ENCODE measurements at places on chromosomes 6 and 20.

GRCh38 chr6:106666282-106667021, 37.1 kb downstream of the QRSL1 start:
- DNase-seq, result no peak

DNA sequence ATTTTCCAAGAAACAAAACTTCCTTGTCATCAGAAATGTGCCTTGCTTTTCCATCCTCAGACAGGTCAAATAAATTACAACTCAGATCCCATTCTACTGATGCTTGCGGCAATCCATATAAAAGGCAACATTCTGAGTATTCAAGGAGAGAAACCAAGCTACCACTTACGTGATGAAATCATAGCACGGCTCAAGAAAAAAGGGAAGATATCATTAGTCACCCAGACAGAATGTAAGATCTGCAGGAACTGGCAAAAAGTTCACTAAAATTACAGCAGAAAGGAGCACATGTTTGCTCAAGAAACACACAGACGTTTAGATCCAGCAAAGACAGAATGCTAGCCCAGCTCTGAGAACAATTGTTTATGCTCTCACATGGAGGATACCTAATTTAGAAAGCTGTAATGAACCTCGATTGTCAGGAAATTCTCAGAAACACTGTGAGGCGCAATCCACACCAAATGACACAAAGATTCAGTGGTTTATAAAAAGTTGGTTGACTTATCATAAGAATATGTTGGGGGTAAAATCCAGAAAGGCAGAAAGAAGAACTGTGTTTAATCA, 304.2 kb downstream of the ADGRG6 start:
- DNase-seq, result peak; percentile 2

DNA sequence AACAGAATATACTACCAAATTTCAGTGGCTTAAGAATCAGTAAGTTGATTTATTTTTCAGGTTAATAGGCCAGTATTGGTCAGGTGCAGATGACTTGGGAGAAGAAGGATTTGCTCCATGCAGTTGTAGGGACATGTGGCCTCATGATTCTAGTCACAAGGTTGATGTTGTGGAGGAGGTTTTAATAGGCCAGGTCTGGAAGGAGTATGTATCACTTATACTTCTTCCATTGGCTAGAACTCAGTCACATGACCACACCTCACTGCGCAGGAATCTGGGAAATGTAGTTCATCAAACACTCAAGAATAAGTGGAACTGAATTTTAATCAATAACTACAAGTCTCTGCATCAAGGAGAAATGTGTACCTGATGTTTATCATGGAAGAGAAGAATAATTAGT, 281.5 kb upstream of the QKI start:
- no peak for DNase-seq

DNA sequence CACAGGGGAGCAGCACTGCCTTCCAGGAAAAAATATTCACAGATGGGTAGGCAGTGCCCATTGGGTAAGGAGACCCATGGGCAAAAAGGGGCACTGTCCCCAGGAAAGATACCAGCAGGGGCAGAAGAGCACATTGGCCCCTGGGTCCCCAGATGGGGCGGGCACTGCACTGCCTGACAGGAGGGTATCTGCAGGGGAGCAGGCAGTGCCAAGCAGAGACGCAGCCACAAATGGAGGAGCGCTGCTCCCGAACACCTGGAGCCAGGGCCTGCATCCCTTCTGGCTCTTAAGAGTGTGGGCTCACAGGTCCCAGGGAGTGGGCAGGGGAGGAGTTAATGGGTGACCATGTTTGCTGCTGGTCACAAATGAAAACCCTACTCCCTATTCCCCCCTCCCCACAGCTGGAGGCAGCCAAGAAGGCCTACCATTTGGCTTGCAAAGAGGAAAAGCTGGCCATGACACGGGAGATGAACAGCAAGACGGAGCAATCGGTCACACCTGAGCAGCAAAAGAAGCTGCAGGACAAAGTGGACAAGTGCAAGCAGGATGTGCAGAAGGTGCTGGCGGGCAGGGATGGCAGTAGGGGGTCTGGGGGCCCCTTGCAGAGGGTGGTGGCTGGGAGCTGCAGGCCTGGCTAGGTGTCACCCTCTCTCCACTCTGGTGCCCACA, 27.0 kb downstream of the SPDEF start:
- no peak for DNase-seq

- no peak for DNase-seq
Observed at GRCh38 chr6:27775796-27776184, 136.4 kb downstream of the OR2B2 start.

- no peak for DNase-seq
Observed at GRCh38 chr20:36541768-36542488, 609 bp downstream of the MYL9 start.

DNA sequence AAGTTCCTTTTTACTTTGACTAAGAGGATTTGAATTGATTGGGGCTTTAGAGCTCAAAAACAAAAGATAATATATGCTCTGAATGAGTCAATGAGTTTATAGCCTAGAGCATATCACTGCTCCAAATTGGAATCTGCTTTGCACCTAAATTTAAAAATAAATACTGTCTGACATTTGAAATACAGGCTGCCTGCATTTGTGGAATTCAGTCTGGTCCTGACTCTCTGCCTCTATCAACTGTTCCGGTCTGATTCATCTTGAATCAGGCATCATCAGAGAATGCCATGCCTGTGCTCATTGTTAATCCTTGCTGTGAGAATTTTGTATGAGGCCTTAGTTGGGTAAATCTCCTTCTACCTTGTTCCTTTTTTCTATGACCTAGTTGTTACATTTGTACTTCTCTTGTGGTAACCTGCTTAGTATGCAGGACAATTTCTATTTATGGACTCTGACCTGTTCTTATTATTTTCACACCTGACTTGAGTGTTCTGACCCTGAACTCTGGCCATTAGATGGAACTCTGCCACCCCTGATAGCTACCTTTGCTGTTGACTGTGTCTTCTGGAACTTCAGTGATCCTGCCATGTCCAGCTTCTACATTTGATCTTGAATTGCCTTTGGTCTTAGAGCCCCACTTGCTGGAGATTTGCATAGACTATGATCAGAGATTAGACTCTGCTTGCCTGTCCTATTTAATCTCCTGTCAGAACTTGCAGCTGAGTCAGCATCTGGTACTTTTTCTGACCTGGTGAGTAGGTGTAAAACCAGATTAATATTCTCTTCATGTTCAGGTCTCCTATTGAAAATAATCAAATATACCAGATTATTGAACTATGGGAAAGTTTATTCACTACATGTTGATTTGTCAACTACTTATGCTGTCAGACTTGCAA, 442.7 kb upstream of the HS3ST5 start:
- DNase-seq, result no peak

GRCh38 chr6:133626096-133626666, 262.7 kb upstream of the TCF21 start:
- no peak for DNase-seq

DNA sequence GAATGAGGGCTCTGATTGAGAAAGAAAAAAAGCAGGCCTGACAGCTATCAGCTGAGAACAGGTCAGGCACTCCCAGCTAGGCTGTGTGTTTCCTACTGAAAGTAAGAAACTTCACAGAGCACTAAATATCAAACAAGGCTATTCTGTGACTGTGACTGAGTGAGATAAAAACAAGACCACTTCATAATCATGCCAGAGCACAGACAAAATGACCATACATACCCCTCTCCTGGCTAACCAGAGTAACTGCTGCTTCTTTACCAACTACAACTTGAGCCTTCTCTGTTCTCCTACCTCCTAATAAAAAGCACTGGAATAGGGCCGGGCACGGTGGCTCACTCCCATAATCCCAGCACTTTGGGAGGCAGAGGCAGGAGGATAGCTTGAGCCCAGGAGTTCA, 6.8 kb upstream of the BTN1A1 start:
- no peak for DNase-seq

- no peak for DNase-seq
Observed at GRCh38 chr20:57451431-57451794, 60.2 kb downstream of the RBM38 start.

DNA sequence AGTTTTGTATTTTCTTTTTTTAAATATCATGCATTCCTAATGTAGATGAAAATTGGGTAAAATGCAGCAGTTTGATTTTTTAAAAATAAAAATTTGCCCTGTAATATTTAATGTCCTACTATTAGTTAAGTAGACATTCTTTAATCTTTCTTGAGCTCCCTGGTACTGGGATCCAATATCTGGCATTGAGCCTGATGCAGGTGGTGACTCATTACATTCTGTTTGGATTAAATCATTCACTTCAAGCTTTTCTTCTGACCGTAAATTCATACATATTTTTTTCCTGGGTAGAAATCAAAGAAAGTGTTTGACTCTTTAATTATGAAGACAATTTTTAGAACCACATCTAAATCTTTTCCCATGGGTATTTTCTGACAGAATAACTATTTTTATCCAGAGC, 768.8 kb upstream of the SLC35B3 start:
- DNase-seq, result peak; percentile 20

DNA sequence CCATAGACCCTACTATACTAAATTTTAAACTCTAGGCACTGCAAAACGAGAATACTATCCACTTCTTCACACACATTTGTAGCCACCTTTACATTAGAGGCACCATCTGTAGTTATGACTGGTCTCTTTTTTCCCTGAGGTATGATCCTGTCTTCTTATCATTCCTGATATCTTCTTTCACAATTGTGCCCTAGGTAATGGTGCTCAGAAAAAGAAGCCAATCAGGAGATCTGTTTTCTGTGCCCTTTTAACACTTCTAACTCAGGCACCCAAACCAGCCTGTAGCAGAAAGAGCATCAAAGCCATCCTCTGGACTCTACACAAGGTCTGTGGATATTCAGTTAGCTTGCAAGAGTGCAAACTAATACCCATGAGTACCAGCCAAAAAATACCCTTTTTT, 149.7 kb upstream of the SGK1 start:
- DNase-seq, result no peak
